IPS DF 6.9 (cell line): ENCODE measurements at places on chromosomes 2 and 18.

DNA sequence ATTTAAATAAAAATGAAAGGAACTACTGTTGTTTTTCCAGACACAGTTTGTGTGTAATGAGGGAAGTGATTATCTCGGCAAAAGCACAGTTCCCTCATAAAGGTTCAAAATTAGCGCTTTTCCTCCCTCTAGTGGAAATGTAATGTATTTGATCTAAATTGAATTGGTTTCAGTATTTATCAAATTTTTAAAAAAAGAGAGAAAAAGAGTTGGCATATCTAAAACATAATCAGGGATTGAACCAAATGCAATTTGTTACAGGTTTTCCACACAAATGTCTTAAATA is 37.5 kb downstream of the CMPK2 start:
- no peak for DNase-seq

GRCh38 chr2:126212735-126213134 is 443.2 kb upstream of the GYPC start:
- no peak for DNase-seq

DNA sequence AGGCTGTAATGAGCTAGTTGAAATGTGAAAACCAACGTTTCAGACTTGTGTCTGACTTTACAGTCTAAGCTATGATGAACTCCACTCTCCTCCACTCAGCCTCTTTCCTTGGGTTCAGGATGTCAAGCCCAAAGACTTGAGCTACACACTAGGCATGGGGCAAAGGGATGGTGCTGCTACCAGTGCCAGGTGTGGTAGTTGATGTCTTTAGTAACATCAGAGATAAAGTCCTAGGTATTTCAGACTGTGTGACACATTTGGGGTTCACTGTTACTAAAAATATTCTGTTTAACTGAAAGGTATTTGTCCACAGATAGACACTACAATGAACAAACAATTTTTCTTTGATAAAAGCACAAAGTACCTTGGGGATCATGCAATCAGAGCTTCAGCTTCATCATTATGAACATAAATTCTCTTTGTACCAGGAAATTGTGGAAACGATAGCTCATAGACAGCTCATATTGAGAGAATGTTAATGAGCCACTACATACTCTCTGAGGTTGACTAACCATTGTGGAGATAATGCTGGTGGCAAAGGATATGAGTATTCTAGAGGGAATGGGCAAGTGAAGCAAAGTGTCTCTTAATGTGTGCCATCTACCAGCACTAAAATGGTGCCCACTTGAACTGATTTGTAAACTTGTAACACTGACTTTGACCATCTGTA is 253.7 kb upstream of the THUMPD2 start:
- DNase-seq, result no peak

- DNase-seq, result no peak
Observed at GRCh38 chr2:43540021-43540779, 55.6 kb downstream of the THADA start.

GRCh38 chr2:128411431-128411830 is 92.8 kb upstream of the HS6ST1 start:
- DNase-seq, result no peak
